ENCODE measurements at places on chromosomes 2 and 18.

GRCh38 chr2:177547122-177547521 is 154.5 kb downstream of the AGPS start:
- DNase-seq: no peak

DNA sequence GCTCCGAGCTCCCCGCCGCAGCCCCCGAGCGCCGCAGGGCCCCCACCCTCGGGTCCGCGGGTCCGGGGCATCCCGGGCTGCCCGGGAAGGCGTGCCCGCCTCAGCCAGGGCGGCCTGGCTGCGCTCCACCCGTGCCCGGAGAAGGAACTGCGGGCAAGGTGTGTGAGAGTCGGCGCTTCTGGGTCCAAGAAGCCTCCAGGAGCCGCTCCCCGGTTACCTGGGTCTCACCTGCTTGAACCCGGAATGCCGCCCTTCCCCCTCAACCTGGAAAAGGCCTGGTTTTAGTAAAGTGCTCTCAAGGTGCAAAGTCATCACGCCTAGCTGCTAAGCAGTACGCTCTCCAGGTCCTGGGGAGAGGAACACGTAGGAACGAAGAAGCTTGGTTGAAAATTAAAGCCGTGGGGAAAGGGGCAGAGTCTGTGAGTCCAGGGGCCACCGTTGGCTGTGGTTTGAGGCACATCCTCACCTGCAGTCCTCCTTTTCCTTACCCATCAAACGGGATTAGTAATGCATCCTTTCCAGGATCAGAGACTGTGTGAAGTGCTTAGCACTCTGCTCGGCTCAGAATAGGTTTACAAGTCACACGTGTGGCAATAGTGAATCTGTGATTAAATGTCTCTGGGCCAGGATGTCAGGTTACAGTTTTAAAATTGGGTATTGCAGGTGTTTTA is 1.2 kb downstream of the ASAP2 start:
- no peak for DNase-seq

DNA sequence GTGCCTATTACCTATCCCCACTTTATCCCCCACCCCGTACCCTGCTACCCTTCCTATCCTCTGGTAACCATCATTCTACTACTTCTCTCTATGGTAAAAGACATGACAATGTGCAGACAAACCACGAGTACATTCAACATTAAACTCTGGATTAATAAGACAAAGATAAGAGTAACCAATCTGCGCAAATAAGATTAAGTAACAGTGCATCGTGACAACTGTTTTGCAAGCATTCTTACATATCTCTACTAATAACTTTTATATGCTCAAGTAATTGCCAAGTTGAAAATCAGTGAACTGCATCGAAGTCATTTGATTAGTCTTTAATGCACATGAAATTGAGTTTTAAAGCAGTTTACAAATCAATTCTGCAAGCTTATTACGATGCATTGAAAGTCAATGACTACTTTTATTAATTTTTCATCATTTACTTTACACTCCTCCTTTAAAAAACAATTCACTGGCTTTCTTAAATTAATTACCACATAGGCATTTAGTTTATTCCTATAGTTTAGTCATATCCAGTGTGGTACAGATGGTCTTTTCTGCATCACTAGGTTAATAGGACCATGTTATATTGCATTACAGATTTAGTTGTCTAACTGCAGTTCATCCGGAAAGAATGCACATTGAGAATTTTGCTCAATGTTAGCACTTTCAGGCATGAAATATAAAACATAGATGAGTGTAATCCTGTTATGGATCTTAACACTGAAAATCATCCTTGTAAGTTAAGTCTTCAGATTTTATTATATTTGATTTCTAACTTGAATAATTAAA is 178.1 kb downstream of the GCA start:
- DNase-seq: no peak

GRCh38 chr2:55620123-55620779 is 2.8 kb upstream of the PPP4R3B start:
- DNase-seq: no peak

DNA sequence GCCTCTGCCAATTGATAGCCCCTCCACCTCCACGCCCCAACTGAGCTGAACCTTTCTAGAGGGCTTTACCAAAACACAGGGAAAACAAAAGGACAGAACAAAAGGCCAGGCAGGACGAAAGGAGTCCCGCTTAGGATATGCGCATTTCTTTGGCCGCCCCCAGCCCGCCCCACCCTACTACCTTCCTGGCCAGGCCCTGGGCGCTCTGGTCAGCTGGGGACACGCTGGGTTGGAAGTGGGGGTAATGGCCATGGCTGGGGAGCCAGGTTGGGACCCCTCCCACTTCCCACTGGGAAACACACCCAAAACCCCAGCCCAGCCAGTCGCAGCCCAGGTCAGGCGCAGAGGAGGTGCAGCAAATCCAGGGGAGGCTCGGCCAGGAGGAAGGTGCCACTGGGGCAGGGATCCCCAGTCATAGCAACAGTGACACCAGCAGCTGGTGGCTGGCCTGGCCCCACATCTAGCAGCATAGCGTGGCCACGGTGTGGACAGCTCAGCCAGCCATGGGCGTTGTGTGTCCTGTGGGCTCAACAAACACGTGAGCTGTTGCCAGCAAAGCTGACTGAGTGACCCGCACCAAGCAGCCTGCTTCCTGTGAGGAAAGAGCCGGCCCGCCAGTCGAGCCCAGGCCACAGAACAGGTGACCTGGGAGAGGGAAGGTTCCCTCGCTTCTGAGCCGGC is 24.6 kb upstream of the B3GNT7 start:
- no peak for DNase-seq

DNA sequence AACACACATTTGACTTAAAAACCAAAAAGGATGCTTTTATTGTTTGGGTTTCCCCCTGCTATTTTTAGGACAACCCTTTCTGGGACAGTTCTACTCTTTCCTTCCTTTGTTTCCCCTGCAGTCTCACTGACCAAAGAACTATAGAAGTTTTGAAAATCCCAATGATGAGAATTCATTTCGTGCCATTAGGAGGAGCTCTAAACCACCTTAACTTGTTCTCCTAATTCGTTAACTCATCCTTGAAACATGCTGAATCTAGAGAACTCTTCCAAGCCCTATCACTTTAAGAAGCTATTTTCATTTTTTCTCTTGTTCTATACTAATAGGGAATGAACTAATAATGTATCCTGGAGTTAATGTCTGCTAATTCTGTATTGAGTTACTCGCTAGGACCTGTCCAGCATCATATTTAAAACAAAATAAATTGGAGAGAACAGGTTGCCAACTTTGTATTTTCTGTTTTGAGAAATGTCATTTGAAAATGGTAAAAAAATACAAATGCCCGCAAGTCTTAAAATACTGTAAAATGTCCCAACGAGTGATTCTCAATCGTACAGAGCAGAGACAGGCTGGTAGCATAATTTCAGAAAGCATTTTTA is 62.9 kb downstream of the AFTPH start:
- DNase-seq: no peak

DNA sequence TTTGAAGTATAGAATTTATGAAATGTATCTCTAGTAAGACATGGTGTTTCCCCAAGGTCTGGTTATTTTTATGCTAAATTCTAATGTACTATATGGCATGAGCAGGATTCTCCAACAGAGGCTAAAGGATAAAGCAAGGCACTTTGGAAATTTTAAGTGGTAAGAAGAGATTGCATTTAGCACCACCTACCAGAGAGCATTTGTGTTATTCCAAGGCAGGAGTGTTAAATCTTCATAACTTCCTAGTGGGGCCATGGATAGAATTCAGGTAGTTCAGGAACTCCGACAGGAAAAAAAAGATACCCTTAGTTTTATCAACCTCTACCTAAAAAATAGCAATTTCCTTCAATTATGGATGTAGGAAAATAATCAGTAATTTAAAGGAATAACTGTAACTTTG is 497.4 kb upstream of the CRIM1 start:
- no peak for DNase-seq

GRCh38 chr2:3460156-3460555 is 59.2 kb downstream of the ADI1 start:
- no peak for DNase-seq

DNA sequence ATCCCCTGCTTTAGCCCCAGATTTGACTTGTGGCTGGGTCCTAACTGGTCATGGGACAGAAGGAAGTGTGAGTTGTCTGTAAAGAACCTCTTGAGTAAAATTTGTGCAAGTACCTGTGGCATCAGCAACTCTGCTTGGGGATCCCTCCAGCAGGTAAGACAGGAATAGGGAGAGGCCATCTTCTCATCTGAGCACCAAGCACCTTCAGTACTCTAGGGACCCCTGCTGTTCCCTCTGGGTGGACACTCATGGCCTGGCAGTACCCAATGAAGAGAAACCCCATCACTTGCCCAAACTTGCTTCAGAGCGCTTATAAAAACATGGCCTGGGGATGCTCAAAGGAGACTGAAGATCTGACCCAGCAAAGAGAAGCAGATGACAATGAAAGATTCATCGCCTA is 297.8 kb downstream of the SP3 start:
- no peak for DNase-seq

DNA sequence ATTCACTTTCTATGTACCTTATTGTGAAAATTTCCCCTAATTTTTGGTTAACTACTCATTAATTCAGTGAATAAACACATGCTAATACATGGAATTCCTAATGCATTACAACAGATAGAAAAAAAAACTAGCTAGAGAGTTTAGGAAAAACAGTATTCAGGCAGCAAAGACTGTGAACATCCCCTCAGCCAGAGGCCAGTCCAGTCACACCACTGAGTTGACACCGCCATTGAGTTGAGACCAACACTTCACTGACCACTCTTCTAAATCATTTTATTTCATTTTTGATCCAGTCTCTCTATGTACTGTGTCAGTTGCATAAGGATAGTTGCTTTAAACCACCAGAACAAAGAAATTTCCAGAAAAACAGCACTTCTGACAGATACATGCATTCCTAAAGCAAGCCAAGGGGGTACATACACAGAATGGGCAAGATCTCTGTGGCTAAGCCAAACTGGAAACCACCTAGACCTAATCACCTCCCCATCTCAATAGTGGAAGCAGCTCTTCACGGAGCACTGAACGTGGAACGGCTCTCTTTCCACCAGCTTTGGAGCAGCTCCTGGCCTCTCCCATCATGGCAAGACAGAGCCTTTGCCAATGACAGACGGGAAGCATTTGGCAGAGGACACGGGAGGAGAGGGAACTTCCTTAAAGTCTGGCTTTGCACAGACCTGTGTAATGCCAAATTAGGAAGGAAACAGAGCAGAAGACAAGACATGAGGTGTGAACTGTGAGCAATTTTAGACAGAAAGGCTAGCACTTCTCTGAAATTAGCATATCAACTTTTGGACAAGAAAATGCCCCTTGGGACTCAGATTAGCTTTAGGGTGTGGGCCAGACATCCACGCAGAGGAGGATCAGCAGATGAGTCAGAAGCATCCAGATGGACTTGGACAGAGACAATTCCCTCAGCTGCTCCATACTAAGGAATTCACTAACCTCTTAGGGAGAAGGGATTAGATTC is 36.4 kb downstream of the CACNB4 start:
- no peak for DNase-seq

- no peak for DNase-seq
Measured at GRCh38 chr2:10284108-10284870, 18.4 kb upstream of the HPCAL1 start.

DNA sequence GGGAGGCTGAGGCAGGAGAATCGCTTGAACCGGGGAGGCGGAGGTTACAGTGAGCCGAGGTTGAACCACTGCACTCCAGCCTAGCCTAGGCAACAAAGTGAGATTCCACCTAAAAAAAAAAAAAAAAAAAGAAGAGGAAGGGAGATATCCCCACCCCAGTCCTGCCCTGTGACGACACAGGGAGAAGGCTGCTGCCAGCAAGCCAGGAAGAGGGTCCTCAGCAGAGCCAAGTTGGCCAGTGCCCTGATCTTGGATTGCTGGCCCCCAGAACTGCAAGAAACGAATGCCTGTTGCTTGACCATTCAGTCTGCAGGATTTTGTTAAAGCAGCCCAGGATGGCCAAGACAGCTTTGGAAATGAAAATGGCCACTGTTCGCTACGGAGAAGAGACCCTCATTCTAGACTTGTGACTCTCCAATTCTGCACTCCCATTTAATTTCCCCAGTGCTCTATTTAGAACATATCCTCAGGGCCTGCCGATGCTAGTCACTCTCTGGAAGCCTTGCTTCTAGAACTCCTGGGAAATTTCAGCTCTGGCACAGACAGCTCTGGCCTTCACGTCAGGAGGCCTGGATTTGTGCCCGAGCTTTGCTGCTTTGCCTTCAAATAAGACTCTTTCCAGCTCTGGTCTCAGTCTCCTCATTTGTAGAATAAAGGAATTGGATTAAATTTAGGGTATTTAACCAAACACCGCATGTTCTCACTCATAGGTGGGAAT is 15.7 kb upstream of the AMMECR1L start:
- DNase-seq: no peak

GRCh38 chr2:88563129-88563528 is 64.1 kb downstream of the EIF2AK3 start:
- DNase-seq: no peak

- no peak for DNase-seq
Measured at GRCh38 chr18:58533766-58534165, 95.1 kb downstream of the ALPK2 start.

DNA sequence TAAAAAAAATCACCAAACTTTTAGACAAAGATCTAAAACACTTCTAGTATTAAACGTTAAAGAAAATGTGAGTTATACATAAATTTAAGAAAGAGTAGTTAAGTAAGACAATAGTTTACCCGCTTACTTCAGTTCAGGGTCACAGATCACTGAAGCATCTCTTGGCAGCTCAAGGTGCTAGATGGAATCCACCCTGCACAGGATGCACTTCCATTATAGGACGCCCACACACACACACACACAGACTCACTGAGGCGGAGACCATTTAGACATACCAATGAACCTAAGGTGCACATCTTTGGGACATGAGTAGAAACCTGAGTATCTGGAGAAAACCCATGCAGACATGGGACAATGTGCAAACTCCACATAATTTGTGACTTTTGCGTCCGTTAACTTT is 630.6 kb upstream of the ZNF804A start:
- no peak for DNase-seq

DNA sequence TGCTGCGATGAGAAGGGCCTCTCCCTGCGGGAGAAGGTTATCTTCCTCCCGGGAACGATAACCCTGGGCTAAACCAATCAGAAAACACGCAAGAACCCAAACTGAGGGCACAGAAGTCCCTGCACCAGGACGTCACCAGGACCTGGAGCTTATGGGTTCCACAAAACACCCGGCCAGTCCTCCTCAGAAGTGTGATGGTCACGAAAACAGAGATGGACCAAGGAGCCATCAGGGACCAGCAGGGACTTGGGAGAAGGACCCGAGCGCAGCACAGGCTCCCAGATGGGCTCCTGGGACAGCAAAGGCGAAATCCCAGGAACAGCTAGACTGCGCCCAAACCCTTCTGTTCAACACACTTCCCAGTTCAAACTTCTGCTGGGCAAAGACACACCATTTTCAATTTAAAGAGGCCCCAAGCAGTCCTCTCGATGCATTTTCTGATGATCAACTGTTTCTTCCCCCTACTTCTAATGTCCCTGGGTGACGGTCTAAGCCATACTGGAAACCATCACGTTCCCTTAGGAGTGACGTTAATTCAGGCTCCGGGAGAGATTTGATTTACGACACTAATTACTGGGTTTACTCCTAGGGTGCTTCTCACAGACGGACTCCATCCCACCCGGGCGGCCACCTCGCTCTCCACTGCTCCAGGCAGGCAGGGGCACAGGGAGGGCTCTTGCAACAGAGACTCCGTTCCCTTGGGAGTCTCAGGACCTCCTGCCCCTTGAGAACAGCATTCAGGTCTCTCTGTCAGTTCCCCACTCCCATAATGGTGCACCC is 29.2 kb downstream of the ZNF516 start:
- no peak for DNase-seq

GRCh38 chr2:3598912-3599854 is 4.3 kb downstream of the COLEC11 start:
- DNase-seq: no peak

Data from stimulated activated CD4-positive, alpha-beta T cell treated with anti-CD3 and anti-CD28 coated beads, TNF-alpha, amount 100 ng/mL, for 1 hour (primary cell).